Fibroblast of upper back skin (primary cell): ENCODE measurements at places on chromosomes 3 and 15.

DNA sequence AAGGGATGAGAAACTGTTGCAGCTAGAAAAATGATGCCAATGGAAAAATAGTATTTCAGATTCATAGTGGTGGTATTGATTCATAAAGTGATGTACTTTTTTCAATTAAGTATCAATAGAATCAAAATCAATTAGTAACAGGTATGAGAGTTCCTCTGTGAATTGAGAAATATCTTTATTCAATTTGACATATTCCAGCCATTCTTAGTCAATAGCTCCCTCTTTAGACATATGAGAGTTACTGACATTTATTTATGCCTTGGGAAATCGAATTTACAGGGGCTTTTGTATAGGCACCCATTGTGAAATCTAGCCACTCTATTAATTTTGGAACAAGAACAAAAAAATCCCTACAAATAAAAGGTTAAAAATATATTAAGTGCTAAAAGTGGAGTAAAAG is 386.9 kb upstream of the CNTN3 start:
- peak; percentile 25 for DNase-seq

DNA sequence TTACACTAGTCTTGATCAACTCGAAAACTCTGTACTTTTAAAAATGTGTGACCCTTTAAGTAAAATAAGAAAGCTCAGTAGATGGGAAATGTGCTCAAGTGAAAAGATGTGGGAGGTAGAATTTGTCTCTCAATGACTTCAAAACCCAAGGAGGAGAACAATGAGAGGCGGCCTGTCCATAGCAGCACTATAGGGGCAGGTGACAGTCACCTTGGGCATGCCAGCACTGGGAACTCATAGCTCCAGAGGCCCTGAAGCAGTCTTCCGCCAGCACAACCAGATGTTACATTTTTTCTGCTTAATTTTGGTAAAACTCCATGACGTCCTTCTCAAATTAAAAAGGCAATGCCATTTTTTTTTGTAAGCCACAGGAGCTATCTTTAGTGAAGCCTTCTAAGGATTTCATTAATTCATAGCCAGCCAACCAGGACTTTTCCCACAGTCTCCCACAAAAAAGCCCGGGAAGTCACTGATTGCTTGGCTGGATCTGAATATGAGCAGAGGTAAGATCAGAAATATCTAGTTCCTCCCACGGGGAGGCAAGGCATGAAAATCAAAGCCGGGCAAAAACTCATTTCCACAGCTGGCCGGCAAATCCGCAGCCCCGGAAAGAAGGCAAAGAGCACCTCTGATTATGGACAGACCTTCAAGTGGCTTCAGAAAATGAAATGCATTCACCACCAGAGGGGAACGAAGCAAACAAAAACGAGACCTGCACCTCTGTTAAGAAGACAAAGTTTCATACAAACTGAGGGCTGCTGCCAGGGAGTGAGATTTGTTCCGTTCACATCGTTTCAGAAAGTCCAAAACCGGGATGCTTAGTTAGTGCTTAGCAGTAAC is 10.5 kb downstream of the IL17RD start:
- no peak for DNase-seq

GRCh38 chr3:153679714-153680113 is 441.5 kb upstream of the ARHGEF26 start:
- no peak for DNase-seq

DNA sequence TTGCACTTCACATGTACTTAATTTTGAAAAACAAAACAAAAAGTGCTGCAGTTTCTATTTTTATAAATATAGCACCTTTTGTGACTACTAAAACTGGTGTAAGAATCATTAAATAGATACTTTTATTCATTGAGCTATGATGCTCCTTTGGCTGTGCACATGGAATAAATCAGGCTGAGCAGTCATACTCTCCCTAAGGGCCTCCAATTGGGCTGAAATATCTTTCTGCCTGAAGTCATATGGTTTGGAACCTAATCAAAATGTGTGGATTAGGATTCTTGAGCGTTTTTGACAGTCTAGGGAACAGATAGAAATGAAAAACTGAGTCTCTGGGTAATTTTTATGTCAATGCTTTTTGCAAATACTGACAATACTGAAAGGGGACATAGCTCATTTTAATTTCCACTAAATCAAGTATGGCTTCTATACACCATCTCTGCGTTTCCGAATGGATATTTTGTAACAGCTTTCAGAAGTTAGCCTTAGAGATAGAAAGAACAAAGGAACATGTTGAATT is 392.2 kb upstream of the ROBO1 start:
- DNase-seq = peak; percentile 38

DNA sequence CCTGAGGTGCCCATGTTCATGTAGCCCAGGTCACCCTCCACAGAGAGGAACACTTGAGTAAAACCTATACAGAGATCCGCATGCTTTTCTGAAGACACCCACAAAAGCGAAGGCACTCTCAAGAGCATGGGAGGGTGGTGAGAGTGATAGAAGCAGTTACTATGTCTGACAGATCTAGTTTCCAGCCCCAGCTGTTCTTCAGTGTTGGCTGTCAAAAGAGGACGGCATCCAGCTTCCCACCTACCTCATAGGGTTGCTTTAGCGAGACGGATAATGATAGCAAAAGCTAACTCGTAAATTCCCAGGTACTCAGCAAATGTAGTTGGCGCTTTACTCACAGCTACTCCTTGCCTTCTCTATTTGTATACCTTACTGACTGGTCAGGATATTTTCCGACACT is 3.0 kb upstream of the MEX3B start:
- DNase-seq = no peak

DNA sequence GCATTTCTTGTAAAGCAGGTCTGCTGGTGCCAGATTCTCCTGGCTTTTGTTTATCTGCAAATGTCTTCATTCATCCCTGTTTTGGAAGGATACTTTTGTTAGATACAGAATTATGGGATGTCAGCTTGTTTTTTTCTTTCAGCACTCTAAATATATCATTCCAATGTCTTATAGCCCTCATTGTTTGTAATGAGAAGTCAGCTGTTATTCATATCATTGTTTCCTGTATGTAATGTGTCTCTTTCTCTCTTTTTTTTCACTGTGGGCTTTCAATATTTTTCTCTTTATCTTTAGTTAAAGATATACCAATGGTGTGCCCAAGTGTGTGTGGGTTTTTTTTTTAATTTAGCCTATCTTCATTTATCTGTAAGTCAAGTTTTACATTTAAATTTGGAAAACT is 65.6 kb upstream of the DCP1A start:
- no peak for DNase-seq

DNA sequence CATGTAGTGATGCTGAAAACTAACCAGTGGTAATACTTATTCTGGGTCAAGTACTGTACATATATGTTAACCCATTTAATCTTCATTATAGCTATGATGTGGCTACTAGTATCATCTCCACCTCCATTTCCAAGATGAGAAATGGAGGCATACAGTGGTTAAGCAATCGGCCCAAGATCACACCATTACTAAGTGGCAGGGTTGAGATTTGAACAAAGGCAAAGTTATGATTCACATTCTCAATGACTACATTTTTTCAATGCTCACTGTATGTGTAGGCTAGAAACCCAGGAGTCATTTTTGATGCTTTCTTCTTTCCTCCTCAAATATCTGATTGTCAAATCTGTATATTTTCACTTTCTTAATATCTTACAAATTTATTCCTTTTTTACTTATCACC is 30.2 kb downstream of the ABI3BP start:
- DNase-seq = no peak

DNA sequence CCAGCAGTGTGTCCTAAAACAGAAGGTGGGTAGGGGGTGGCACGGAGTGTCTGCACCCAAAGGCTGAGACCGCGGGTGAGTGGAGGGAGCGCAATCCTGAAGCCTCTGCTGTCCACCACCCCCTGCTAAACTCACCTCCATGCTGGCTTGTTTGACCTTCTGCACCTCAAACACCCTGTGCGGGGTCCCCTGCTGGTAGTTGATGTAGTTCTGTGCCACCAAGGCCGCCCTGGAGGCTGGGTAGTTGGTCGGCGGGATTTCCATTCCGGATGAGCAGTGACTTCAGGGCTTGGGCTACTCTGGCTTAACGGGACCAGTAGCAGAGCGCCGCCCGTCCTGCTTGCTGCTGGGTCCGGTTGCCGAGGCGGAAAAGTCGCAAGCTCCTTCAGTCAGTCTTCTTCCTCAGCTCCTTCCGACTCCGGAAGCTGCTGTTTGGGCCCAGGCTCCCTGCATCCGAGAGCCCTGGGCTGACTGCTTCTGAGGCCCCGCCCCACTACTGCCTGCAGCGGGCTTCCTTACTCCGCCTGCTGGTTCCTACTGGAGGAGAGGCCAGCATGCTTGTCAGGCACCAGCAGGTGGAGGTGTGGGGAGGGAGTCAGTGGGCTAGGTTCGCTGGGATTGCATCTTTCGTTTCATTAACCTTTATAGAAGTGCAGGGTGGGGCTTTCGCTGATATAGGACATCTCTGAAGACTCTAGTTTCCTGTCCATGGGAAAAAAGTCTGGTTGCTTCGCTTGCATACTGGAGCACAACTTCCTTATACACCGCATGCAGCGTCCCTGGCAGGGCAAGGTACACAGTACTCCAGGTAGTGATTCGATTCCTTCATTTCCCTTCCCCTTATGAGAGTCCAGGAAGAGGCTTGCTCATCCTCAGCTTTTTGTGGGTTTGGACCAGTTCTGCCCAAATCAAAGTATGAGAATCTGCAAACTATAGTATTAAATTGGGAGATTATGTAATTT is at the start of gene LXN:
TSS of gene LXN (minus strand) at position 434 of the 962 bp plus-strand sequence. CDS start at position 264, 170 bp downstream.
- DNase-seq = peak; percentile 83

DNA sequence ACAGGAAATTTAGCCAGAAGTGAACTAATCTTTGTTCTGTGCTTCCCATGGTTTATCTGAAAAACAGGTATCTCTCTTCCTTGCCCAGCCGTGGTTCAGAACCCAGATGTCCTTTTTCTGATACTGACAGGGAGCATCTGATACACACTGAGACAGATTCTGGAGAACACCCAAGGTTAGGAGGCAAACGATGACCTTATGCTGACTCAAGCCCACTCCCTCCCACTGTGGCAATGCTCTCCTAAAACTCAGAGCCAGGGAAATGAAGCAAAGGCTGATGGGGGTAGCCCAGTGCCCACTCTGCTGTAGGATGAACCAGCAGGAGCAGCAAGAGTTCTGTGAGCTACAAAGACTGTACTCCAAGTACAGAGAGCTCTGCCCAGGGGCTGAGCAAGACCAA is 225.1 kb downstream of the NTRK3 start:
- DNase-seq = no peak

- no peak for DNase-seq
Observed at GRCh38 chr15:88472225-88472624, 4.7 kb downstream of the MRPS11 start.

- DNase-seq = peak; percentile 80
Observed at GRCh38 chr3:108153451-108153981, 62.7 kb upstream of the CD47 start.

- DNase-seq = no peak
Observed at GRCh38 chr3:16927485-16927884, 42.7 kb downstream of the PLCL2 start.

DNA sequence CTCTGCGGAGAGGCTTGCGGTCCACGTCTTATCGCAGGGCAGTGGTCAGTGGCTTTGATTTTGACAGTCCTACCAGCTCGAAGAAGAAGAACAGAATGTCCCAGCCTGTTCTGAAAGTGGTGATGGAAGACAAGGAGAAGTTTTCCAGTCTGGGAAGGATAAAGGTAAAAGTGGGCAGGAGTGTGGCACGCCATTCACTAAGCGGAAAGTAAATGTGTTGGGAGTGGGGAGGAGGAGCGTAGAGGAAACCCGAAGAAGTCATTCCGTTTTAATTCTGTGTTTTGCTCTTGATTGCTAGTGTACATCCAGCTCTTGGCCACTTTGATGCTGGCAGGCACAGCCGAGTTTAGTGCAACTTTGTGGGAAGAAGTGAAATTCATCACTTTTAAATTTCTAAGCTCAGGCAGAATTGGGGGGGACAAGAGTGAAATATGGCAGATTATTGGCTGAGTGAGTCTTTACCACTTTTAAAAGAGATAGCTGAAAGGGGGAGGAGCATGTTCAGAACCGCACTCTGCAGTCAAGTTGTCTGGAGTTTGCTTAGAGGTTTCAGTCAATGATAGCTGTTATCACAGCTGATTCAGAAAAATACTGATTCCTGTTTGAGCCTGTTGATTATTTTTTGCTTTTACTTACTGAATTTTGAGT is 1.8 kb downstream of the ARHGEF26 start:
- peak; percentile 21 for DNase-seq

- peak; percentile 18 for DNase-seq
Observed at GRCh38 chr3:21803604-21804003, 52.6 kb upstream of the ZNF385D start.

DNA sequence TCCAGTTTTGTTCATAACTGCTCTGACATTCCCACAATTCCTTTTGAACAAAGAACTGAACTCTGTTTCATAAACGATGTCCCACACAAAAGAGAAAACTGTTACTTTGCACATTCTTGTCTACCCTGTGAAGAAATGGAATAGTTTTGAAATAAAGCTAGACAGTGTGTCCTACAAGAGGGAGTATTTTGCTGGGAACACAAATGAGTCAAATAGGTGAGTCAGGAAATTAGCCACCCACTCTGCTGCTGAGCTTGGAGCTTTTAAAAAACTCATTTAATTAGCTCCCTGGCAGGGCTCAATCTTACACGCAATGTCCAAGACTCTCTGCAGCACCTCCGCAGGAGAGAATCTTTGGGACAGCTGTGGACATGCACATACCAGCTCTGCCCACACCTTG is 193.4 kb downstream of the SLC9A9 start:
- DNase-seq = no peak

DNA sequence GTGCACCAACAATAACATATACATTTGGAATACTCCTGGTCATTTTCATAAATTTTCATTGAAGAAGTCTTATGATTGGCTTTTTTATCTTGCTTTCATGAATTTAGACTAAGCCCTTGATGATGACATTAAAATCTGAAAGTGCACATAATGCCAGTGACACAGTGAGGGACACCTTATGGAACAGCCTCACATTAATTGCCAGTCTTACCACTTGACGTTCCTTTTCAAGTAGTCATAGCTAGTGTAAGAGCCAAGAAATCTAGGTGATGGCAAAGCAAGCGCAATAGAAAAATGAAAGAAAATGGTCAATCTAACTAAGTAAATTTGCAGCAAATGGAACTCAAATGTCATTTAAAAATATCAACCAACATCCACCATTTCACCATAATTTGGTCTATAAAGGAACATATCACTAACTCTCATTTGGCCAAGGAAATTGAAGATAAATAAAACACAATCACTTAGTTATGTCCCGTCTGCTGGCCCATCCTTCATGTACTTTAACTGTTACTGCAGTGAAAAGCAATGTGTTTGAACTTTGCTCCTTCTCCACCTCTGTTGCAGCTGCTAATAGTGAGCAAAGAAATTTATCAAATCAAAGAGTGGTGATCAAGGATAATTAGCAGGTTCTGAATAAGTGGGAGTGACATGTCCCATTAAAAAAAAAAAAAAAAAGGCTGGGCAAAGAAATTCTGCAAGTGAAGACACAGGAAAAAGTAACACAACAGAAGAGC is 110.0 kb downstream of the TJP1 start:
- DNase-seq = no peak

GRCh38 chr3:100226712-100227429 is 33.9 kb upstream of the TBC1D23 start:
- peak; percentile 75 for DNase-seq

- no peak for DNase-seq
Observed at GRCh38 chr3:4351164-4351855, 48.1 kb downstream of the SETMAR start.
